ENCODE measurements at places on chromosomes 1 and 21. TPM values are rescaled to one million over a fixed set of nuclear protein-coding genes. Genes with fewer than 3 reads are reported as not detected.

Gene TRPM2
- total RNA-seq, result 2.9 TPM

Gene MPL
- not detected for total RNA-seq

Gene C1QA
- 122 TPM for total RNA-seq

Gene MAP1LC3C
- 3.9 TPM for total RNA-seq

Gene FCRL5
- total RNA-seq, result 5.8 TPM

Gene MIA3
- total RNA-seq, result 40.9 TPM

Gene LCE1B
- total RNA-seq, result not detected

Gene ATP1A4
- 0.96 TPM for total RNA-seq

Gene MCOLN3
- 2.6 TPM for total RNA-seq

Gene ITGB2
- total RNA-seq, result 56.8 TPM

Gene OR6K3
- total RNA-seq, result 6.3 TPM
